Stimulated activated effector memory CD8-positive, alpha-beta T cell treated with anti-CD3 and anti-CD28 coated beads, Interleukin-12 subunit alpha, Interleukin-12 subunit beta, amount 100 ng/mL, for 72 hours (primary cell): ENCODE measurements at places on chromosomes 6 and 20.

- no peak for DNase-seq
These were observed 12.2 kb upstream of the ANKEF1 start for GRCh38 chr20:10022625-10023024.

DNA sequence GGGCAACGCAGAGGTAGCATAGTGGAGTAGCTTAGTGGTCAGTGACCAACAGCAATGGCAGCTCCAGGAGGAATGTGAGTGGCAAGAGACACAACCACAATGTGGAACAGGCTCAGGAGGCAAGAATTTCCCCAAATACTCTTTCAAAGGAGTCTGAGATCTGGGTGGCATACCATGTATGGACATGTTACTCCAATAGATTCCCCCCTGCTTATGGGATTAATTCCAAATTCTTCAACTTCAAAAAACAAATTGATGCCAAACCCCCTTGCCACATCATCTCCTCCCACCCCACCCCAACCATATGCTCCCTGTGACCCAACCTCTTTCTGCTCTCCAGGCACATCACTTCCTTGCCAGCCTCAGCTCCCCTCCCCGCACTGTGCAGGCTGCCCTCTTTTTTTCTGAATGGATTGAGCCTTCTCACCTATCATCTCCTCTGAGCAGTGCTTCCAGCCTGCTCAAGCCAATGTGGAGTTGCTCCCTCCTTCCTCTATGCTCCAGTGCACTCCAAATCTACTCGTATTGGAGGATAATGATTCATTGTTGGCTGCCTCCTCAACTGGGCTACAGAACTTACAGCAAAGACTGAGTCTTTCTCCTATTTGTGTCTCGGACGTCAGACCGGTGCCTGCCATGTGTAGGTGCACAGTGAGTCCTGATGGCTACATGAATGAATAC is 93.0 kb upstream of the CEP85L start:
- no peak for DNase-seq

GRCh38 chr6:165769401-165769800 is 106.4 kb upstream of the PDE10A start:
- no peak for DNase-seq

DNA sequence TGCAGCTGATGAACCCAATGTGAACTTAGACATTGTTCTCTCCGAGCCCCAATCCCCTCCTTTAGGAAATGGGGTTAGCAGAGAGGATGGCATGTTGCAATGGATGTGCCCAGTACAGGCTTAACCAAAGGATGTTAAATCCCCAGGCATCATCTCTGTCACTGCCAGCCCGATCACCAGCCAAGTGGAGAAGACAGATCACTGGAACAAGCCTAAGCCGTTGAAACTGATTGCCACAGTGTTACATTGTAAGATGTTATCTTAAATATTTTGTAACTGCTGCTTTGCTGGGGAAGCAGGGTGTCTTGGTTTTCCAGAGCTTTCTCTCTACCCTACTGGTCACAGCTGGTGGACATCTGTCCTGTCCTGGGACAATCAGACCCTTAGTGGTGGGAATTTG is 783.4 kb upstream of the CHD6 start:
- no peak for DNase-seq

- DNase-seq: no peak
These were observed 32.9 kb downstream of the COX4I2 start for GRCh38 chr20:31670371-31671228.

DNA sequence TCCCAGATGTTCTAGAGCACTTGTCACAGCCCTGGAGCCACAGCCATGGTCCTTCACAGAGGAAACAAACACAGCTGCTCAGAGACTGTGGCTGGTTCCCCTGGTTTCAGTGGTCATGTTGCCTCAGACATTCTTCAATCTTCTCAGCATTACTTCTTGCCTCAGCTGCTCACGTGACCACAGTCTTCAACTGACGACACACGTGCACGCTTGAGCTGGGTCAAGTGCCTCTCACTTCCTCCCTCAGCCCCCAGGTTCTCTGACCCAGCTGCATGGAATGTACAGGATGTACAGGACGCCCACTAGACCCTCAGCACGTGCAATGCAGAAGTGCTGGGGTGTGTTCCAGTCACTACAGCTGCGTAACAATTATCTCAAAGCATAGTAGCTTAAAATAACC is 159.8 kb upstream of the GGTLC1 start:
- no peak for DNase-seq

GRCh38 chr6:139330826-139331500 is 39.2 kb upstream of the TXLNB start:
- DNase-seq: no peak

- DNase-seq: no peak
These were observed 488.0 kb downstream of the BCKDHB start for GRCh38 chr6:80594461-80594860.

DNA sequence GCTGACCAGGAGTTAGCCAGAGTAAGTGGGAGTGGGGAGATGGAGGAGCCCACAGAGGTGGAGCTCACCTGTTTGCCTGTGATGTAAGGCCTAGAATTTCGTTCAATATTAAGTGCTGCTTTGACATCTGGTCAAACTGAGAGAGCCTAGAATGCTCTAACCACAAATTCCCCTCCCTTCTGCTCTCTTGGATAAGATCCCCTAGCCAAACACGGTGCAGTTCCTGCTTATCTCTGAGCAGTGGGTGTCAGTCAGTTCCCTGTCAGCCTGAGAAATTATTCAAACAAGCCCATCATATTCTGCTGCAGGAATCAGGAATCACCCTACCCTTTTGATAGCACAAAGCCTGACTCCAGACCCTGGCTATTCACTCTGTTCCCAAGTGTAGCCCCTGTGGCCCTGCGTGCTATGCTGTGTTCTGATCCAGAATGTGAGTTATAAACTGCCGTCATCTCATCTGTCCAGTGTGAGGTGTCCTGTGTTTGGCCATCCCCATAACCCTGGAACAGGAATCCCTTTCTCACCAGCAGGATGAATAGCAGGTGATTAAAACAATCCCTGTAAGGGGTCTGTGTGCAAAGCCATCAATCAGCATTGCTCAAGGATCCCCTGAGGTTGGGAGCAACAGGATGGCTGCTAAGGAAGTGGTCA is 31.8 kb upstream of the ZNF133 start:
- DNase-seq: no peak

DNA sequence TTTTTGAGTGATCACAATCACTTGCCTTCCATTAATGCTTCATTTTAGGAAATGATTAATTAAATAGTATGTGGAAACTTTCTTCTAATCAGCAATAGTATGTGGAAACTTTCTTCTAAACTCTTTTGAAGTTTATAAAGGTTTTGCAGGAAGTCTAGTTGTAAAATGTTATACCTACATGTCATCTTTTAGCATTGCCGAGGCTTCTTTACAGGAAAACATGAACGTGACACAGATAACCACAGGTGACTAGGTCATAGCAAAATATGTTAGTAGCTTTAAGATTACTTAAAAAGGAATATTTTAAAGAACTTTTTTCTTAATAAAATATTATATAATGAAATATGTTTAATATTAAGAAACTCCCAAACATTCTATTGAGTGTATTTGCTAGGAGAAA is 56.8 kb downstream of the SMAP1 start:
- no peak for DNase-seq

- no peak for DNase-seq
These were observed 37.2 kb downstream of the CNKSR3 start for GRCh38 chr6:154473324-154473723.

DNA sequence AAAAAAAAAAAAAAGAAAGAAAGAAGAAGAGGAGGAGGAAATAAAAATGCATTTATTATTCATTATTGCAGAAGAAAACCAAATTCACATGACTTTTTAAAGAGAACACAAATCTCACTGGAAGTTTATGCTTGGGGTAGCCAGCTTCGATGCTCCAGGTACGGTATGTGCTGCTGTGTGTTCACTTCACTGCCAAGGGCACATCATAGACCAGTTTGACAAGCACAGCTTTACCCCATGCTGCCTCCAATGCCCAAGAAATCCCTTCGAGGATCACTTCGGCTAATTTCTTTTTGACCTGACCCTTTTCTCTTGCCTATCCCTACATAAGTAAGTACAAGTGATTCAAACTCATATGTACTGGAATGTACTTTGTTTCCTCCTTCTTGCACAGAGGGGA is 41.9 kb upstream of the RBM24 start:
- no peak for DNase-seq

DNA sequence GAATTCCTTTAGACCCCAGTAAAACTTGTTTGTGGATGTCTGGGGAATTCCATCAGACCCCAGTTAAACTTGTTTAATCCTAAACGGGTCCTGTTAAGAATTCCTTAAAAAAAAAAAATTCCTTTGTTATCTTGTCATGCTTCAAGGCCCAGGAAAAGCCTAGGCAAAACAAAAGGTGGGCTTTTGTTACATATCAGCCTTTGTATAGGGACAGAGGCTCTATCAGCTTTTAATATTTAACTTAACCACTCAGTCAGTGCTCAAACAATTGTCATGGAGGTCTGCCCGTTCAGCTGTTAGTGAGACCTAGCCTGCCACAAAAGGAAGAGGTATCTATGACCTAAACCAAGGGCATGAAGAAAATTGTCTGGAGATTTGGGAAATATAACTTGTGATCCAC is 53.1 kb downstream of the SLC22A1 start:
- DNase-seq: no peak

GRCh38 chr6:13859871-13860555 is 45.7 kb upstream of the MCUR1 start:
- no peak for DNase-seq

DNA sequence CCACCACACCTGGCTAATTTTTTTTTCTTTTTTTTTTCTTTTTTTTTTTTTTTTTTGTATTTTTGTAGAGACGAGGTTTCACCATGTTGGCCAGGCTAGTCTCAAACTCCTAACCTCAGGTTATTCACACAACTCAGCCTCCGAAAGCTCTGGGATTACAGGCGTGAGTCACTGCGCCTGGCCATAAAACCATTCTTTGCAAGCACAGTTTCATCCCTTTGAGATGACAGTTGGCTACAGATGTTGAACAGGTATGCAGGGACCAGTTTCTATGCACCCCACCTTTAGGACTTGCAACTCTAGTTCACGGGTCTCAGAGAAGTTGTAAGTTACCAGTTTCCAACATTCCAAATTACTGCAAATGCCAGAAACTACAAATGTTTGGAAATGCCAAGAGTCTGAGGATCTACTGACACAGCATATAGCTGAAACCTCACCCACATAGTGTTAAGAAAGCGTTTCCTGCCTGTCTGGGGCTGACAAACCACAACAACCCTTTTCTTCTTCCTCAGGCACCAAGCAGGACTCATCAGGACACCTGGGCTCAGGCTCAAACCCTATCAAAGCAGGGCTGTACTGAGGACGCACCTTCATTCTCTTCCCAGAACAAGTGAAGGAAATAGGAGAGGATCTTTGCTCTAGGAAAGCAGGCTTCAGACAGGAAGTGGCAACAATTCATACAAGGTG is 22.9 kb downstream of the ARHGAP18 start:
- peak; percentile 70 for DNase-seq

DNA sequence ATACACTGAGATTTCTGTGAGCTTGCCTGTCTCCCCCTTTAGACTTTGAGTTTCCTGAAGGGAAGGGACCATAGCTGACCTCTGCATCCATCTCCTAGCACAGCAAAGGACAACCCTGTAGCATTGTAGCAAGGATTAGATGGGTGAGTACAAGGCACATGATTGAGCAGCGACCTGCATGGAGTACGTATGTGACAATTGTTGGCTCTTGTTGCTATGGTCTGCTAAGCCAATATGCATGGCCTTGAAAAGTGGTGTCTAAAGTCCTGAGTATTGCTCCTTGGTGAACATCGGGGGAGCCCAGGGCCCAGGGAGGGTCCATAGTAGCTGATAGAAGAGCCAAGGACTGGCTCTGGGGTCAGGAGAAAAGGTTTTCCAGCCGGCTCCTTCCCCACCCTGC is 365.0 kb upstream of the CHD6 start:
- no peak for DNase-seq

DNA sequence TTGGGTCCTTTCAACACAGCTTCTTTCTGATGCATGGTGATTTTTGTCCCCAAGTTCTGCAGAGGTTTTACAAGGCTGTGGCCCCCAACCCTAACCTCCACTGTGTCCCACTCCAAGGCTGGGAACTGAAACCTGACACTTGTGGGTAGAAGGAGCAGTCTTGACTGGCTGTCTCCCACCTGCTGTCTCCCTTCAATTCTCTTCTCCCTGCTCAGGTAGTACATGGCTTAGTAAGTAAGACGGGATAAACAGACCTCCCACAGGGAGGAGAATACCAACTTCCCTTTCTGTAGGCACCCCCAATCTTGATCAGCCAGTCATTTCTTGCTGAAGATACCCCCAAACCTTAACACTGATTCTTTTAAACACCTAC is 25.0 kb downstream of the TGM6 start:
- DNase-seq: no peak

DNA sequence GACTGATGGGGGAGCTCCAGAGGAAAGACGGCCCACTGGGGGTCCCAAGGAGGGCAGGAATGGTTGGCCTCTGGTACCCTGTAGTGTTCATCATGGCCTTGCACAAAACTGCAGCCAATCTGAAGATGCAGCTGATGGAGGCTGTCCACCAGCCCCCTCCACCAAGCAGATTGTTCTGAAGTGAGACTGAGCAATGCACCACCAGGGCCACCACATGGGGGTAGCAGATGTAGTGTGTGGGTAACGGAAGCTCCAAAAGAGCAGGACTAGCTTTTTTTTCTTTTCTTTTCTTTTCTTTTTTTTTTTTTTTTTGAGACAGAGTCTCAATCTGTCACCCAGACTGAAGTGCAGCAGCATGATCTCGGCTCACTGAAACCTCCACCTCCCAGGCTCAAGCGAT is 181.0 kb upstream of the MYLIP start:
- DNase-seq: no peak

GRCh38 chr6:37204014-37204751 is 34.2 kb downstream of the PIM1 start:
- DNase-seq: no peak

- no peak for DNase-seq
These were observed 27.1 kb downstream of the C20orf173 start for GRCh38 chr20:35502352-35502751.

DNA sequence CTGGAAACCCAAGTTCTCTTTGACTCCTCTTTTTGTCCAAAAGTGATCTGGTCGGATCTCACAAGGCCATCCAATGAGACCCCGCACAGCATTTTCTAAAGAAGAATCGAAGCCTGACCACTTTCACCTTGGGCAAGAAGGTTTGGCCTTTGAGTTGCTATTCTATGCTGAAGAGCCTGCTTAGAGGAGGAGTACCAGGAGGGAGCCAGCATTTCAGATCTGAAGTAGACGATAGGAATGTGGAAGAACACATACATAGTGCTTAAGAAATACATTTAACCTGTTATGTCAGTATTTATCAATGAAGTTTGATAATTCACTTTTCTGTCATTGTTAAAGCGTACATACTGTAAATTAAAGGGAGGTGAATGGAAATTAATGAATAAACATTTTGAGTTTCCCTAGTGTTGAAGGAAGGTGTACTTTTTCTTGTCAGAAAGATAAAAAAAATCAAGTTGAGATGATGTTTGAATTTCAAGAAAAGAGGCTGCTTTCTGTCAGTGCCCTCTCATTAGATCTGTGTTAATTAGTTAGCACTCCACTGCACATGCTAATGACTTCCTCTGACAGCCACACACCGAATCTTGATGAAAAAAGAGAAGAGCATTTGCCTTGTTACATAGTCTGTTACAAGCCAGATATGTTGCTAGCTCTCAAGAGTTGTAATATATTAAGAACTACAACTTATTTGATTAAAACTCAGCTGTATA is 10.9 kb upstream of the TDRD6 start:
- no peak for DNase-seq

GRCh38 chr6:63295553-63296194 is 24.1 kb downstream of the LGSN start:
- no peak for DNase-seq

GRCh38 chr6:69005199-69005598 is 370.1 kb downstream of the ADGRB3 start:
- DNase-seq: no peak

- DNase-seq: no peak
These were observed 52.6 kb upstream of the CEP162 start for GRCh38 chr6:84280030-84280429.

- no peak for DNase-seq
These were observed 27.1 kb downstream of the LBP start for GRCh38 chr20:38373231-38373867.
